ENCODE measurements at places on chromosomes 3 and 15.

DNA sequence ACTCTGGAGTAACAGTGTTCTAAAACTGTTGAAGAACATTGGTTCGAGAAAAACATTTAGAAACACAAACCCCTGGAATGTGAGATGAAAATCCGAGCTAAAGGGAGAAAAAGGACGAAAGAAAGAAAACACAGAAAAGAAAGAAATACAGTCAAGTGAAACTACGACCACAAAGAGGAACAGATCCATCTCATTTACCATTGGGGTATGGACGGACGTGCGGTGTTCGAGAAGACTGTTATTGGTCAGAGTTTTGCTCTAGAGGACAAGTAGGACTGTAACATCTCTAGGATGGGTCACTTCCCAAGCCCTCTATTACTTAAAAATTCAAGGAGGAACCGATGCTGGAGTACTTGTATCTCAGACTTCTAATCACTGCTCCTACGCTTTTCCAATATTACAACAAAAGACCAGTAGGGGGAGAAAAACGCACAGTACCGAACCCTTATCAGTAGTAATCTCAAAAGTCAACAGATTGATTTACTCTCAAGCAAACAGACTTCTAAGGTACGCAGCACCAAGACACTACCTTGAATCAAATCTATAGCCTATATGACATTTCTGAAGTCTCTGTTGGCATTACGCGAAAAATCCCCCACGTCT lies 1.1 kb upstream of the PIK3CA start:
- DNase-seq: peak; percentile 66

DNA sequence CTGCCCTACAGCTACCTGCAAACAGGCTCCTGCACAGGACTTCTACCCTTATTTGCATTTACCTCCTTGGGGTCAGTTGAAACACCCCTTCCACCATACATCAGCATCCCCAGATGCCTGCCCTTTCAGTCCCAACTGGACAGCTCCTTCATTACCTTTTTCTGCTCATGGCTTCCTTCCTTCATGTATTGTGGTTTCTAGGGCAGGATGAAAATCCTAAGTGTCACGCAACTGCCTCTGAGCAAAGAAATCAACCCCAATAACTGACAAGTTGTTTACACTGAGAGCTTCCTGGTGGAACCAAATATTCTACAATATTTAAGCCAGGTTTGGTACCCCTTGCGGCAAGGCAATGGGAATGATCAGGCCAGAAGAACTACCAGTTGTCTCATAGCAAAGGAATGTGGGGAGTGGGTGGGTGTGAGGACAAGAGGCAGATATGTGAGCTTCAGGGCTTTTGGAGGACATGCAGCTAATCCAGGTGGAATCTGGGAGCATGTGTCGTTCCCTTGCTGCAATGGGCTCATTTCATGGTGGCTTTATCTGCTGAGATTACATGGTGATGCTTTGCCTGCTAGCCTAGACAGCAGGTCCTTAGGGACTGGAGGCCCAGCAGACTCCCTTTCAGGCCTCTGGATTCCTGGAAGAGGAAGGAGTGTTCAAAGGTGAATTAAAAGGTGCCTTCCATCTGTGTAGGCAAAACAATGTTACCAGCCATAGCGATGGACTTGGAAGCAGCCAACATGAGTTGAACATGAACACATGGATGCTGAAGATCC lies 34.9 kb downstream of the PPCDC start:
- DNase-seq: no peak

DNA sequence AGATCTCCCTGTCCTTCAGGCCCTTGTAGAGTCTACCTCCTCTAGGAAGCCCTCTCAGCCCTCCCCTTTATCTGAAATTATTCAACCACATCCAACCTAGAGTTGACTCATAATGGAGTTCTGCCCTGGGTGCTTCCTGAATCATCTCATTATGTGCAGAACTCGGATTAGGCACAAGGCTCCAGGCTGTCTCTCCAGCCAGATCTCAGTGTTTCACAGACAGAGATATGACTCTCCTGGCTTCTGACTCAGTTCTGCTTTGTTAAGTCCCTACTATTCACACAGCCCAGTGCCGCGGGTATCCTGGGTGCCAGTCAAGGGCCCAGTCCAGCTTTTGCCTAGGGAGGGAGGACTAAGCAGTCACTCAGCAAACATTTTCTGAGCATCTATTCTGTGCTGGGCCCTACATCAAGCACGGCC lies 9.3 kb downstream of the STRA6 start:
- no peak for DNase-seq

DNA sequence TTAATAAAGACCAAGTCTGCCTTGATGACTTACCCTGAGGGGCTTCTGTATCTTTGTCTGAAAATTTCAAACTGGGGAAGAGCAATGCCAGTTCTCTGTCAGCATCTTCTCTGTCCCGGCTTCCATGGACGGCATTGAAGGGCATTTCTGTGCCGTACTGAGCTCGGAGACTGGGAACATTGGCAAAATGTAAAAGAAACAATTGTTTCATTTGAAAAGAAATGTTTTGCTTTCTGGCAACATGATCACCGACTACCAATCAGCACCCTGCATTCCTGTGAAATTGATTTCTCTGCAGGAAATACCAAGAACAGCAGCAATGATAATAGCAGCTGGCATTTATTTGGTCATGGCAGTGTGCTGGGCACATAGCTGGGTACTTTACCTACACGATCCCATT lies 26.2 kb downstream of the NME9 start:
- no peak for DNase-seq

- DNase-seq: peak; percentile 82
These were observed 2.9 kb downstream of the GNAT1 start for GRCh38 chr3:50194128-50194902.

DNA sequence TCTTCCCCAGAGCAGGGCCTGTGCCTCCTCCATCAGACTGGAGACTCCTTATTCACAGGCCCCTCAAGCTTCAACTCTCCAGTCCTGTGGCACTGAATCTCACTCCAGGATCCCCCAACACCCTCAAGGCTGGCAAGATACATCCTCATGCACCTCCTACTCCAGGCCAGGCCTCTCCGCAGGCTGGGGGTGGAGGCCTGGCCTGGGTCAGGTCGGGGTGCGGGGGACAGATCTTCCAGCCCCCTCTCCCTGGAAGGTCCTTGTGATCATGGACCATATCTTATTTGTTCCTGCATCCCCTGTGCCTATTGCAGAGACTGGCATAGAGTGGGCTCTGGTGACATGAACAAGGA lies 147.3 kb downstream of the SMAD6 start:
- DNase-seq: no peak

All from immature natural killer cell (primary cell).